Hepatocyte (in vitro differentiated cells): ENCODE measurements at places on chromosomes 12 and 14.
A peak's percentile ranks its signal among the peaks of the same experiment; 100 is the strongest.

DNA sequence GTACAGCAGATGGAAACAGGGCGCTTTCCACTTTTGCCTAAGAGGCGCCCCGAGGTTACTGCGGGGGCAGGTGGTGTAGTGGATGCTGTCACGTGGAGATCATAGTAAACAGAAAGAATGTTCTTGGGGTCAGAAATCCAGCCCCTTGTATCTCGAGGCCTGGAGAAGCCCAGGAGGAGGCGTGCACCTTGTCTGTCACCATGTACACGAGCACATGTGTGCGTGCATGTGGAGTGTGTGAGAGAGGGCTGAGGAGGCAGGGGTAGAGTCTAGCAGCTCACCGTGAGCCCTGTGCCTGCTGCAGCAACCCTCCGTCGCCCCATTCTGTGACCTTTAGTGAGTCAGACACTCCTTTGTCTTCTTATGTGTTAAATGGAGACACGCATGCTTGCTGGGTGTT, 59.0 kb downstream of the CACNA1C start:
- no peak for DNase-seq

DNA sequence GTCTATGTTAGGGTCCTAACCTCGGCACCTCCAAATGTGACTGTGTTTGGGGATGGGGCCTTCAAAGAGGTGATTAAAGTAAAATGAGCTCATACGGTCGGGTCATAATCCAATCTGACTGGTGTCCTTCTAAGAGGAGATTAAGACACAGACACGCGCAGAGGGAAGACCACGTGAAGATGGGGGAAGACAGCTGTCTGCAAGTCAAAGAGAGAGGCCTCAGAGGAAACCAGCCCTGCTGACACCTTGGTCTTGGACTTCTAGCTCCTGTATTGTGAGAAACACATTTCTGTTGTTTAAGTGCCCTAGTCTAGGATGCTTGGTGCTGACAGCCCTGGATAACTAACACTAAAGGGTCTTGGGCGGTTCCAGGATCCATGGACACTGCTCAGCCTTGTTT, 109.6 kb downstream of the DICER1 start:
- DNase-seq, result no peak

GRCh38 chr12:46523446-46523845, 150.9 kb upstream of the SLC38A2 start:
- no peak for DNase-seq

- DNase-seq, result no peak
These were observed 130.3 kb downstream of the TMTC3 start for GRCh38 chr12:88272456-88272855.

DNA sequence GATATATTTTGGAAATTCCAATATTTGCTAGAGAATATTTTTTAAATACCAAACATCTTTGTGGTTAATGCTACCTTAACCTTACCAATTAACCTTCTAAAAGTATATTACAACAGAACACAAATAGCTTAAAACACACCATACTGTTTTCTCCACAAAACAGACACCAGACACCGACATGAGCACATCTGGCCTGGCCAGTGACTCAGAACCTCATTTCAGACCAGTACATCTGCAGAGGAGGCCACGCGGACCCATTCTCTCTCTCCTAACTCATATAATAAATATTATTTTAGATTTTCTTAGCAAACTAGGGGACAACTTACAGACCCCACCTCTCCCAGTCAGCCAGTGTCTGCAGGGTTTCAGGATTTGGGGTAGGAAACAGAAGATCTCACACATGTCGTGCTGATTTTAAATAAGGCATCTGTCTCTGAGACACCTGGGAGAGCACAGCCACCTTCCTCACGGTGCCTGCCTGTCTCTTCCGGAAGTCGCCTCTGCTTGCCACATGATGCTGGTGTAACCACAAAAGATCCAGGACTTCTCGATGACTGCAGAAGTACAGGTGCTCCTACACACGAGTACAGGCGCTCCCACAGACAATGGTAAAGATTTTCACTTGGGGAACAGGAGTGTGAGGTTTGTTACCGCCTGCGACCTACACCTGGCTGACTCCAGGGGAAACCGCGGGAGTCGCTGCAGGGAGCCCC, 9.7 kb upstream of the ANKLE2 start:
- no peak for DNase-seq

DNA sequence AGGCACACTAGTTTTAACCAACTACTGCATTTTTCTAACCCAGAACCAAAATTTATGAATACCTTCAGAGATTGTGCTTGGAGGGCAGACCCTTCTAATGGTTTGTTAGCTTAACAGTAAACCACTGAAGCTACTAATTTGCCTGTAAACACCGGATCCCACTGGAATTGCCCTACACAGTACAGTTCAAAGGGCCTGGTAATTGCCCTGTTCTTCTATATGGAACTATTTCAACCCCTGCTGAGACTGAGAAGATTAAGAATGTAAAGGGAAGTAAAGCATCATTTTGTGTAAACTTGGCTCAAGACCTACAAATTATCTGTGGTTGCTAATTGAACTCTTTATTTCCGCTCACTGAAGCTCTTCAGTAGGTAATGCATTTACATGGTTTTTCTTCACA, 468.1 kb downstream of the NPAS3 start:
- no peak for DNase-seq

DNA sequence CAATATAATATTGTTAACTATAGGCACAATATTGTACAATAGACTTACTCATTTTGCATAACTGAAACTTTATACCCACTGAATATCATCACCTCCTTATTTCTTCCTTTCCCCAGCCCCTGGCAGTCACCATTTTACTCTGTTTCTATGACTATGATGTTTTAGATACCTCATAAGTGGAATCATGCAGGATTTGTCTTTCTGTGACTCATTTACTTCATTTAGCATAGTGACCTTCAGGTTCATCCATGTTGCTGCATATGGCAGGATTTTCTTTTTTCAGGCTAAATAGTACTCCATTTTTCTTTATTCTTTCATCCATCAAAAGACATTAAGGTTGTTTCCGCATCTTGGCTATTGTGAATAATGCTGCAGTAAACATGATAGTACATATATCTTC, 18.9 kb downstream of the USP15 start:
- no peak for DNase-seq

DNA sequence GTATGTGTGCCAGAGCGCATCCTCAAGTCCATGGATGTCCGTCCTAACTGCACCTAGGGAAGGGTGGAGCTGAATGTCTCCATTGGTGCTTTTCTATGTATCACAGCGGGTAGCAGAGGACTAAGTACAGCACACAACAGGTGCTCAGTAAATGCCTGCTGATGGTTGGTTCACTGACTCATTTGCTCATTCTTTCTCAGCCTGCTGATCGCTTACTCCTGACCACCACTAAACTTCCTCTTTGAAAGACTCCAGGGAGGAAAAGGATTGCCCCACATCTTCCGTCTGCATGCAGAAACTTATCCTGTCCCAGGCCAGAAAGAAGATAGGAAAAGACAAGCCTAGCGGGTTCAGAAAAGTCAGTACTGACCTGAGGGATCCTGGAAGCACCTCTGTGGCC, 66.3 kb downstream of the B4GALNT3 start:
- DNase-seq, result no peak

- no peak for DNase-seq
These were observed 50.0 kb downstream of the VWF start for GRCh38 chr12:6074427-6074826.

- peak; percentile 75 for DNase-seq
These were observed 8.7 kb upstream of the SPATS2 start for GRCh38 chr12:49358483-49359141.

- DNase-seq, result no peak
These were observed 39.0 kb upstream of the REP15 start for GRCh38 chr12:27657296-27657695.

DNA sequence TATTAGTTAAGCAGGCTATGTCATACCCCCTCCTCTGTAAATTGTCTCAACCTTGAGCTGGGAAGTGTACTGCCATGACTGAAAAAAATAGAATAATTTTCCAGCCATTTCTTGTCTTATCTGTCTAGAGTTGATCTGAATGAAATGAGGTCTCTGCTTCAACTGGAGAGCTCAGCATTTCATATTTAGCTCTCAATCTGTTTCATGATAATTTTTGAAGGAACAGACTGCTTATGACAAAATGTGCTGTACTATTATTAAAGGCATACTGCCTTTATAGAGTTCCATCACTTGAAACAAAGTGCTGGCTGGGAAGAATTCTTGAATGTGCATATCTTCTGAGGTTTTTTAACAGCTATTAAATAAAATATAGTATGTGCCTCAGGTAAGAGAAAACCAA, 19.1 kb downstream of the PTPRO start:
- DNase-seq, result no peak

DNA sequence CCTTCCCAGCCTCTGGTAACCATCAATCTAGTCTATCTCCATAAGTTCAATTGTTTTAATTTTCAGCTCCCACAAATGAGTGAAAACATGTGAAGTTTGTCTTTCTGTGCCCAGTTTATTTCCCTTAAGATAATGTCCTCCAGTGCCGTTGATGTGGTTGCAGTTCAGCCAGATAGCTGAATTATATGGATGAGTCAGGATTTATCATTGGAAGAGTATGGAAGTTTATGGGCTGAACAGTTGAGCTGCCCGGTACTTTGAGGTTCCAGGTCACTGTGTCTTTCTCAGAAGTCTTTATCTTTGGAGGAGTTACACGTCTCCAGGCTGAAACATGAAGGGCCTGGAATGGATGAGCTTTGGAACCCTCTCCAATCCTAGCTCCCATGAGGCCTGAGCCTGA, 120.1 kb downstream of the ASCL4 start:
- DNase-seq, result no peak

- DNase-seq, result no peak
These were observed 38.8 kb downstream of the TRAFD1 start for GRCh38 chr12:112164011-112164660.

- no peak for DNase-seq
These were observed 120.7 kb downstream of the GPHN start for GRCh38 chr14:66628636-66629035.

DNA sequence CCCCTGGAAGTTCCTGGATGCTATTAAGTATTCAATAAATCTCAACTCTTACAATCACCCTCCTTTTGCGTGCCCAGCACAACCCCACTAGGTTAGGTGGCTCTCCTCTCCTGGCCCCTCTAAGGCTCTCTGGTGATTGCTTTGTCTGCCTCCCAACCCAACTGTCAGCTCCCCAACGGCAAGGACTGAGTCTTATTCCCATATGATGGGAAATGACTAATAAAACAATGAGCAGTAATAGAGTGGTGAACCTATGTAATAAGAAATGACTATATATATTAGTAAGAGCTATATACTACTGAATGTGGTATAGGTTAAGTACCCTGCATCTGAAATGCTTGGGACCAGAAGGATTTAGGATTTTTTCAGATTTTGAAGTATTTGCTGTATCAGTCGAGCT, 8.1 kb downstream of the APPL2 start:
- no peak for DNase-seq

DNA sequence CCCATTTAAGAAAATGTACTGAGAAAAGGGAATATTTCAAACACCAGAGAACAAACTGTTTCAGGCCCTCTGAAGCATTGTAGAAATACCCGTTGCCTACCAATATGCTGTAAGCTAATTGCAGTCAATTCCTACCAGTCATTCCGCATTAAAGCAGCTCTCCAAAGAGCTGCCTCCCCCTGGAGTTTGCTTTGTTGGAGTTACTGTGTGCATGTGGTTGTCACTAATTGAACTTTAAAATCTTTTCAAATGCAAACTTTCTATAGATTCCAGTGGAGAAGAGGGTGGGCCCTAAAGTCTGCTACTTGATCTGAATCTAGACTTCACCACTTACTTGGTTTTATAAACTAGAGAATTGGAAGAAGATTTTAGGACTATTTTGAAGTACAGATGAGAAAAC, 112.7 kb downstream of the PLXNC1 start:
- no peak for DNase-seq

DNA sequence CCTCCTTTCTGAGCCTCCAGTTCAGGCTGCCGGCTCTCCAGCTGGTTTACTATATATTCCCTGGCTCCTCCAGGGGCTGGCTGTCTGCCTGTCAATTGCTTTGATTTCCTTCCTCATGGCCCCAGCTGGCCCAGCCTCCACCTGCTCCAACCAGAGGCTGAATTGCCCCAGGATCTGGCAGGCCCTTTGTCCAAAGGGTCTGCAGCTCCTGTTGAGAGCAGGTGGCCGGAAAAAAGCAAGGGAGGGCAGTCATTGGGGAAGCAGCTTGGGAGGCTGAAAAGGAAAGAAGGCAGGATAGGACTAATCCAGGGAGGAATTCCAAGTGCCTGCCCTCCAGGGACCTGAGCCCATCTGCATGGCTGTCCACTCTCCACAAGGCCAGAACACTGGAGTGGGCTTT, 25.3 kb downstream of the PAH start:
- DNase-seq, result no peak

GRCh38 chr12:42969355-42969754, 379.8 kb upstream of the PRICKLE1 start:
- DNase-seq, result no peak
